ENCODE measurements at places on chromosomes 1 and 21.
A peak's percentile ranks its signal among the peaks of the same experiment; 100 is the strongest.

DNA sequence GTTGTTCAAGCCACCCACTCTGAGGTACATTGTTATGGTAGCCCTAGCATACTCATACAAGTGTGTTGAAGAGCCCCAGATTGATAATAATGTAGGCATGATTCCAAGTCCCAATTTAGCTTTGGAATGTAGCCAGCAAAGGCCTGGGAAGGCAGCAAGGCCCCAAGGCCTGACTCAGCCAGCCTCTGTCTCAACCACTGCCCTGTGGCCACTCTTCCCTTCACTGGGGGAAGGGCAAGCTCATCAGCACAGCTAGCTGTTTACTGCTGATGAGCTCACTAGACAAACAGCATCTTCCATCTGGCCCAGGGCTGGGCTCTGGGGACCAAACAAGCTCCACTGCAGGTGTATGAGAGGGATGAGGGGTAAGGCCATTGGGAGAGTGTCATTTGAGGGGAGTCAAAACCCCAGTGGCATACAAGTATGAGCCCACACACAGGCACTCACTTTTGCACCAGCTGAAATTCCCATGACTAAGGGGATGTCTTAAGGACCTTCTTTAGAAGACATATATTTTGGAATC is 2.2 kb upstream of the IRF6 start:
- peak; percentile 93 for DNase-seq

- no peak for DNase-seq
These were observed 18.7 kb downstream of the TFF3 start for GRCh38 chr21:42296501-42296900.

DNA sequence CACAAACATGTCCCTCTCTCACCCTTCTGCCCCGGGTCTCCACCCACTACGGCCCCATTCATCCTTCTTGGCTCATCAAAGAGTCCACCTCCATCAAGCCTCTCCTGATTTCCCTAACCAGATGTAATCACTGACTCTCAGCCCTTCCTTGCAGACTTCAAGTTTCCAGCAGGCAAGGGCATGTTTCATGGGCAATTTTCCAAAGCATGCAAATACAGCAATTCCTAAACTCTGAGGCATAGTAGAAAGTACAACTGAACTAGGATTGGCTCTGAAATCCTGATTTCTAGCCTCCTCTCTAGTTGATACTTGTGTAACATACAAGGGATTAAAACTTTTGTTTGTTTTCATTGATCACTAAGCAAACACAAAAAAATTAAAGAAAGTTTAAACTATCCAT is 109.1 kb upstream of the GADD45A start:
- DNase-seq, result peak; percentile 71

- DNase-seq, result no peak
These were observed 2.5 kb upstream of the PLEKHM2 start for GRCh38 chr1:15681349-15682292.

- no peak for DNase-seq
These were observed 81.7 kb downstream of the MAN1C1 start for GRCh38 chr1:25698252-25698651.

GRCh38 chr1:232508130-232508701 is 121.7 kb downstream of the SIPA1L2 start:
- DNase-seq, result no peak

DNA sequence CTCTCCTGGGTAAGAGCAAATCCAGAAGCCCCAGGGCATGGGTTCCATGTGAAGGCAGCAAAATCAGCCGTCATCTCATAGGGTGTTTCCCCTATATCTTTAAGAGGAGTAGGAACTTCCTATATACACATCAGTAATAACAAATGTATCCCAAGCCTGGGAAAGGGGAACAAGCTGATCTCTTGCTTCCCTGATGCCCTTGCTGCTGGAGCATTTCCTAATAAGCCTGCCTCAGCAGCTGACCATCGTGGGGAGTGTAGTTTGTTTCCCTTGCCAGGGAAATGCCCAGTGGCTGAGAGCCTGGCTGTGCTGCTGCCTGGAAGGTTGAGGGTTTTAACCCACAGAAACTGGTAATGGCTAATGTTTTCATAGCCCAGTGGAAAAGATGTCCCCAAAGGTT is 177.0 kb downstream of the NPHP4 start:
- no peak for DNase-seq

DNA sequence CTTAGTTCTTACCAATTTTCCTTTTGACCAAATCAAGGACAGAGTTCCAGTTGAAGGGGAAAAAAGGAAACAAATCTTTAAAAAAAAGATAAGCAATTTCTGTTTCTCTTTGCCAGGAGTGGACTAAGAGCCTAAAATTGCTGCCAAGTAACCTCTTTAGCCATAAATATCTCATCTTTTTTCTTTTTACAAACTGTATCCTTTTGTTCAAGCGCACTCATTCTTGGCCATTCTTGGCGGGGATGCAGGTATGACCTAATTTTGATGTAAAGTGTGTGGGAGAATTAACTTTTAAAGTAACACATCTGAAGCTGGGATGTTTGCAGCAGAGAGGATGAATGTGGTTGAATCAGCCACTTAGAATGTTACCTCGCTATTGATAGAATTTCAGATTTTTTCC is 13.4 kb upstream of the KIF1B start:
- DNase-seq, result no peak

DNA sequence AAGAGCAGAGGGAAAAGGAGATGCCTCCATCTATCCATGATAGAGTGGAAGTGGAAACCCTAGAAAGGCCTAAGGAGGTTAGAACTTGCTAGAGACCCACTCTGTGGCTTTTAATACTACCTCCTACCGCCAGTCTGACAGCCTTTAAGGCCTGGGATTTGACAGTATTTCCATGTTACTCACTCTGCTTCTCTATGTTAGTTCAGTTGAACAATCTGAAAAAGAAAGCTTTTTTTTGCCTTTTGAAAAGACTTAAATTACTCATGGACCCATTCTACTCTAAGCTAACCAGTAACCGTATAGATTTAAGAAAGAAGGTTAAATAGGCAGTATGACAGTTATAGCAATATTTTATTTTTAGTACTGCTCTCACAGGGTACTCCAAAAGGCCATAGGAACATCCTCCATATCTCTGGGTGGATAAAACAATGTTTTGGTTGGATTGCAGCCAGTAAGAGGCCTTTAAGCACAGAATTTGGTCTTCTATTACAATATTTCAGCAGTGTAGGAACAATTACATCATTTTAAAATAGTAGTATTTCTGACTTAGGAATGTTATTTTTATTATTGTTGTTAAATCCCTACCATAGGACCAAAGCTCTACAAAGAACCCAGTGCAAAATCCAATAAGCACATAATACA is 15.9 kb upstream of the GPR25 start:
- peak; percentile 38 for DNase-seq

- no peak for DNase-seq
These were observed 192.6 kb upstream of the FGGY start for GRCh38 chr1:59104191-59104760.
